ENCODE measurements at places on chromosomes 1 and 21.
A peak's percentile ranks its signal among the peaks of the same experiment; 100 is the strongest.

DNA sequence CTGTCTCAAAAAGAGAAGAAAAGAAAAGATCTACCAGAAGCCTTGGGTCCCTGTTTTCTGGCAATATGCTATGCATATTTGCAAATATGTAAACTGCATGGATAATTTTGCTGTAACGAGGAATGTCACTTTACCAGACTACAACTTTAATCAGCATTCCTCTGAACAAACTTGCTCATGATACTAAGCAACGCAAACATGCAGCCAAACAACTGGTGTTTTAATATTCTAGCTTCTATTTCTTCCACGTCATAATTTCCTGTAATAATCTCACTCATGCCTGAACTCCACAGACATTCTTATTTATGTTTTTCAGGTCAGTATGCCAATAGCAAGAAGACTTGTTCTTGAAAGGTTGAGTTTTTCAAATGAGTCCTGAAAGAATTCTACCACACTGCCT is 114.1 kb downstream of the SIM2 start:
- DNase-seq, result no peak

- peak; percentile 30 for DNase-seq
These were observed 1211.0 kb upstream of the ADGRL4 start for GRCh38 chr1:80217377-80217986.

DNA sequence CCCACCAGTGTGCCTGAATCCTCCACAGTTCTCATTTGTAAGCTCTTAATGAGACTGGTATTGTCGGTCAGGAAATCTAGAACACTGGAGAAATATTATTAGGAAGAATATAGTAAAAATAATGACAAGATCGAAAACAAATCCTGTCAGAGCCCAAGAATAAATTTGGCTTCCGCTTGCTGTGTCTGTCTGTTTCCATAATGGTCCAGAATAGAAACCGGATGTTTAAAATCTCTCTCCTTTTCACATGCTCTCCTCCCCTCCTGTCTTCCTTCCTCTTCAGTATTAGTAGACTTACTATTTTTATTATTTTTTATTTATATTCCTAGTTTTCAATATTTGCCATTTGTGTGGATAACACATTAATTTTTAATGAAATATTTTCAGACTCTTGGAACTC is 187.7 kb downstream of the SDCCAG8 start:
- no peak for DNase-seq

DNA sequence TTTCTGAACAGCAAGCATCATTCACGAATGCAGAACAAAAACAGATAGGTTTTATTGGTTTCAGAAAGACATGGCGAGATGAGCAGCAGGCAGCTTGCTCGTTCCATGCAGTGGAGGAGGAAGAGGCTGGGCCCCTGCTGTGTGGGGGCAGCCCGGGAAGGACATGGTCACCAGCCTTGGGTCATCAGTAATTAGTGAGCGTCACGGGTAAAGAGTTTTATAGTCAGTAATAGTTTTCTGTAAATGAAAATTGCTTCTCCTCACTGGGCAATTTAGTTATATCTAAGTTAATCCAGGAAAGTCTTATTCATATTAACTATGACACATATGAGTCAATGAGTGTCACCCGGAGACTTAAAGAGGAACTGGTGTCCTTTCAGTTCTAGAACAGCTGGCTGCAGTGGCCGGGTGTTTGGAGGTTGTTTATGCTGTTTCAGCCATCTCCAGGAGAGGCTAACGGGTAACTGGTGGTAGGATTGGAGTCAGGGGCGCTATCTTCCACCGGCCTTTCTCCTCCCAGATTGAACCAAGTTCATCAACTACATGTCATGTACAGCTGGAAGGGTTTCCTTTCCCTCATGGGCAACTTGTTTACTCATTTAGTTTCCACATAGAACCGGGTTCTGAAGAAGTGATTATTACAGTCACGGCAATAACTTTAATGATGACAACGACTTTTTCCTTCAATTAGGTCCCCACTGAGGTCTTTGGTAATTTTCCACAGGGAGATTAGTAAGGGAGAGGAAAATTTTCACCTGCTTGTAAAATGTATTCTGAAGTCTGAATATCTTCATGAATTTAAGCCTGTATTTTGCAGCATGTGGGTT is 34.6 kb upstream of the SLC45A1 start:
- no peak for DNase-seq

- DNase-seq, result no peak
These were observed 171.3 kb upstream of the BEND5 start for GRCh38 chr1:48947761-48948537.

DNA sequence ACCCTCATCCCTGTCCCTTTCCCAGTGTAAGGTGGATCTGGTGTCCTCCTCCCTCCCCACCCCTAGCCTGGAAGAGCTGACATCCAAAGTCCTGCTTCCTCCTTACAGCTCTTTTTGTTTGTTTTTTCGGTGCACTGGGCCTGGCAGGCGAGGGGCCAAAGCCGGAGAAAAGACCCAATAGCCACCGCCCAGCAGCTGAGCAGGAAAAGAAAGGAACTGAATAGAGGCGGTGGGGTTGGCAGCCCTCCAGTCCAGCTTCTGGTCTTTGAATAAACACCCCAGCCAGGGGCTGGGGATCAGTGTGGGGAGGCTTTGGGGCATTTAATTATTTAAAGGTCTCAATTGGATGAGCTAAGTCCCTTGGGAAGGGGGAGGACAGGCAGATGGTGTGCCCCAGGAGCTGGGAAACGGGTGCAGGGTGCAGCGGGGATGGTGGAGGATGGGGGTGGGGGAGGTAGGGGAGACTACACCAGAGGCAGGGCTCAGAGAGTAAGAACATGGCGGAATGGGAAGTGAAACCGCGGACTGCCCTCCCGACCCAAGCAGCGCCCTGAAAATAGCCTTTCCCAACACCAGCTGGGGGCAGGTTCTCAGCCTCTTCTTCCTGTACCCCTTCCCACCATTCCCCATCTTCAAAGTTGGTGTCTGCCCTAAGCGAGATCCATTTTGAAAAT is 20.2 kb downstream of the BTG2 start:
- peak; percentile 83 for DNase-seq

DNA sequence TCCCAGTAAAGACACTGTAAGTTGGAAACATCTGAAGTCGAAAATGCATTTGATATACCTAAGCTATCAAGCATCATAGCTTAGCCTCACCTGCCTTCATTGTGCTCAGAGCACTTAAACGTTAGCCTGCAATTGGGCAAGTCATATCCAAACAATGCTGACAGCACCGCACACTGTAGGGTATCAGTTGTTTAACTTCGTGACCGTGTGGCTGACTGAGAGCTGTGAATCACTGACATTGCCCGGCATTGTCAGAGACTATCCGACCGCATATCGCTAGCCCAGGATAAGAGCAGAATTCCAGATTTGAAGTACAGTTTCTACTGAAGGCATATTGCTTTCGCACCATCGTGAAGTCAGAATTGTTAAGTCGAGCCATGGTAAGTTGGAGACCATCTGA is 41.5 kb downstream of the GALNT2 start:
- DNase-seq, result no peak

DNA sequence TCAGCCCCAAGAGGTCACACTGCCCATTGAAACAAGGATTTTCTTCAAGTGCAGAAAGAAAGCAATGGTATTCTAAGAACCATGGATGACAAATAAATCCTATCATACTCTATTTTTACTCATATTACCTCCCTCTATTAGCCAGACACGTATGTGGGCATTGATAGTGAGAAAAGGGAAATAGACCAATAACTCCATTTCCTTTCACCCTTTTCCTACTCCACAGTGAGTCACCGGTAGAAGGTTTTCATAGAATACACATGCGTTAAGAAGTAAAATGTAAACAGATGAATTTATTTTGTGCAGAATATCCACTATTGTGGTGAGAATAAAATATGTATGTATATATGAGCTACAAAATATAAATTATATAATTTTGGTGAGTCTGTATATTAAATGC is 568.9 kb upstream of the ADGRL4 start:
- DNase-seq, result no peak

GRCh38 chr1:89996450-89997110 is 1.7 kb downstream of the ZNF326 start:
- no peak for DNase-seq

DNA sequence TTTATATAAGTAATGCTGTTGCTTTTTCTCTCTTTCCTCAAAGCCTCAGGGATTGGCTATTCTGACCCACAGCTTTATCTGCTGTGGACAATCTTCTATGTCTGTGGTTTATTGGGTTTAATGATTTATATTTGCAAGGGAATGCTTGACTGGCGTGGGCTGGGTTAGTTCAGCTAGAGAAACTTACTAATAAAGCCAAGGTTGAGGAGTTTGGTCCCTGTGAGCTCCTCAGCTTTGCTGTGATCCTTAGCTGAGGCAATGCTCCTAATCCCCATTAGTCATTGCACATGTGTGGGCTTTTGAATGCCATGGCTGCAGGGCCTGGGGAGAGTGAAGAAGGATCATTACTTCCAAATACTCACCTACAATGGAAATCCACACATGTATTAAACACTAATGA is 179.3 kb downstream of the ZNF326 start:
- DNase-seq, result no peak

DNA sequence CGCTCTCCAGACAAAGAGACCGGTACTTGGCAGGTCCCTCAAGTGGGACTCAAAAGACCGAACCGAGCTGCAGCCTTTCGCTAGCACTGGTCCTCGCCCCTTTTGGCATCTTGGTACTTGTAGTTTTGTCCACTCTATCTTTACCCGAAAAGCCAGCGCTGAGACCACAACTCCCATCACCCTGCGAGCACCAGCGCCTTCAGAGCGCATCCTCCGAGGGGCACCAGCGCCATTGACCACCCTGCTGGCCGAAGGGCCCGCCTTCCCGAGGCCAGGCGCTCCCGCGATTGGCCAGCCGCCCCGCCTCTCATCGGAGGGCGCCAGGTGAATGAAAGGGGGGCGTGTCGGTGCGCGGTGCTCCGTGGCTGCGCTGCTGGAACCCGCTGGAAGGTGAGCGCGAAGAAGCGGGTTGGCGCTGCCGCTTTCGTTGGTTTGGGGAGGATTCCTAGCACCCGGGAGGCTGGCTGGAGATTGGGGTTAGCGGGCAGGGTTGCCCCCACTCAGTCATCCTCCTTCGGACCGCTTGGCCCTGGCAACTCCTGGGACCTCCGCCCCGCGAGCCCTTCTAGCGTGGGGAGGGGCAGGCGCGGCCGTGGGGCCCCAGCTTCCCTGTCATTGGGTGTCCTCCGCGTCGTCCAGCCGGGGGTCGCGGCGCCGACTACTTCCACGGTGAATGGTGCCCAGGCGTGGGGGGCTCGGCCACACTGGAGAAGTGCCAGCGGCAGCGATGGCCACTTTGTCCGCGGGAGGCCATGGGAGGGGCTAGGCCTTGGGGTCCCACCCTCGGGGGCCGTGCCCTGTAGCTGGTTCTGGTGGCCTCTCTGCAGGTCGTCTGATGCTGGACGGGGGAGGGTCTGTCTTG is at the start of gene ZBTB8B:
Gene ZBTB8B, plus strand, starts transcription at position 357 of the 862 bp plus-strand sequence. CDS start 5,553 bp downstream, outside the sequence.
- peak; percentile 90 for DNase-seq

DNA sequence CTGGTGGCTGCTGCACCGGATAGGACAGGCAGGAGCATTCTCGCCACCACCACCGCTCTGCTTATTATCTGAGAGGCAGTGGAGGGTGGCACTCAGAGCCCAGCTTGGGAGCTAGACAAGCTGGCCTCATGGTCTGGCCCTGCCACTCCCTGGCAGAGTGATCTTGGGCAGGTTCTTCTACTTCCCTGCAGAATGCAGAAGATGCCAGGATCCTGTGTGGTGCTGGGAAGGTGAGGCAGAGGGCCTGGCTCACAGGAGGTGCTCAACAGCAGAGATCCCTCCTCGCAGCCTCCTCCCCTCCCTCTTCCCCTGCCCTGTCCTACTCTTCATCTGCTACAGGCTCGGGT is 60.4 kb downstream of the ARHGEF10L start:
- DNase-seq, result no peak

GRCh38 chr1:6912518-6912917 is 127.3 kb downstream of the CAMTA1 start:
- no peak for DNase-seq

DNA sequence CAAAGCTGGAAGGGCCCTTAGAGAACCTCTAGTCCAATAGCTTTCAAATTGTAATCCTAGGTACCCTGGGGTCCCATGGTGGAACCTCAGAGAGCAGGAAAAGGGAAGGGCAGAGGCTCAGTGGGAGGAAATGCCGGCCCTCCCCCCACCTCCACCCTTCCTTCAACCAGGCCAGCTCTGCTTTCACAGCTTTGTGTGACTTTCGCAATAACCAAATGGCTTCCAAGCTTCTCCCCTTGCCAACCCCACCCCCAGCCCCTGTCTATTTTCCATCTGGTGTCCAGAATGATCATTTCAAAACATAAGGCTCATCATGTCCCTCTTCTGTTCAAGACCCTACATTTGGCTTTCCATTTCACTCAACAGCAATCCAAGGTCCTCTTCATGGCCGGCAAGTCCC is 74.4 kb downstream of the CD58 start:
- no peak for DNase-seq

- DNase-seq, result no peak
These were observed 14.4 kb downstream of the RRP1 start for GRCh38 chr21:43803558-43804300.

- DNase-seq, result no peak
These were observed 10.8 kb downstream of the THEM4 start for GRCh38 chr1:151898519-151898991.

GRCh38 chr1:183234660-183235476 is 48.8 kb downstream of the LAMC2 start:
- DNase-seq, result peak; percentile 89

- no peak for DNase-seq
These were observed 265.1 kb upstream of the CAMK1G start for GRCh38 chr1:209318181-209319056.

DNA sequence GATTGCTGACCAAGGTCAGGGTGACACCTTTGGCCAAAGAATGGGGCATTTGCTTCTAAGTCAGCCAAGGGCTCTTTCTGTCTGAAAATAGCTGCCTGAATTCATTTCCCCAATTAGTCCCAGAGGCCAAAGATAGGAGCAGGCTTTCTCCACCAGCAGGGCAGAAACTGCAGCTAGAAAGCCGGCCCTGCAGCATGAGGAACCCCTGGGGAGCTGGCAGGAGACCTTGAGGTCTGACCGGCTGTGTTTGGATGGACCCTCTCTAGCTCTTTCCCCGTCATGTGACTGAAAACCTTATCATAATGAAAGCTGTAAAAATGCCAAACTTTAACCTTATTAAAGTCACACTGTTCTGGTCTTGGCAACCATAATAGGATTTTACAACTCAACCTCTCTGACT is 93.4 kb downstream of the CD58 start:
- no peak for DNase-seq

GRCh38 chr1:31769720-31770390 is 5.7 kb upstream of the ADGRB2 start:
- no peak for DNase-seq

- no peak for DNase-seq
These were observed at the start of gene AGPAT3 for GRCh38 chr21:43864962-43865539. Gene AGPAT3, plus strand, starts transcription at chr21:43865223. Its CDS starts 94,459 bp downstream, at chr21:43959682.
